PC-9 (cell line): ENCODE measurements at places on chromosomes 2 and 18. TPM values are rescaled to one million over a fixed set of nuclear protein-coding genes. Genes with fewer than 3 reads are reported as not detected.

TMEM169 gene
- 0.46 and 0.58 TPM in 2 replicates for total RNA-seq

CELF4 gene
- 1.2 and 1.9 TPM in 2 replicates for total RNA-seq

OR6B2 gene
- not detected in 2 replicates for total RNA-seq

POTEC gene
- not detected in 2 replicates for total RNA-seq

TRIB2 gene
- total RNA-seq = 18.9 and 20.2 TPM in 2 replicates

FLACC1 gene
- 0.75 and 0.87 TPM in 2 replicates for total RNA-seq

PCBP1 gene
- total RNA-seq = 148 and 227 TPM in 2 replicates

ELOA2 gene
- not detected in 2 replicates for total RNA-seq

LCT gene
- not detected in 2 replicates for total RNA-seq

GTF3C2 gene
- total RNA-seq = 57.5 and 69.8 TPM in 2 replicates

FEV gene
- not detected in 2 replicates for total RNA-seq

ANKRD30B gene
- not detected in 2 replicates for total RNA-seq

SERPINB13 gene
- total RNA-seq = not detected in 2 replicates
